ENCODE measurements at places on chromosomes 6 and 20.

DNA sequence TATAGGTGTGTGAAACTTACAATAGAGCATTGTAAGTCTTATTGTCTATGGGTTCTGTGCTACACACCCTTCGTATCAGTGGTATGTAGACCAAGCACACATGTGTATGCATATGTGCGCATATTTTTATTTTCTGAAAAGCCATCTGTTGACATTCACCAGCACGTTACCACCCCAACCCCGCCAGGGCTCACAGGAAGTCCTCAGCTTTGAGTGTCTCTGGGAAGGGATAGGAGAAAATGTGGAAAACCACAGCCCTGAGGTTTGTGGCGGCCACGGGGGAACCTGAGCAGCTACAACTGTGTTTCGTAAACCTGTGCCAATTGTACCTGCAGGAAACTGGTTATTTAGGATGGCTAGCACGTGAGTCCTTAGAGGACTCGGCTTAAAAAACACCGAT lies 123.3 kb upstream of the PHACTR3 start:
- no peak for DNase-seq

DNA sequence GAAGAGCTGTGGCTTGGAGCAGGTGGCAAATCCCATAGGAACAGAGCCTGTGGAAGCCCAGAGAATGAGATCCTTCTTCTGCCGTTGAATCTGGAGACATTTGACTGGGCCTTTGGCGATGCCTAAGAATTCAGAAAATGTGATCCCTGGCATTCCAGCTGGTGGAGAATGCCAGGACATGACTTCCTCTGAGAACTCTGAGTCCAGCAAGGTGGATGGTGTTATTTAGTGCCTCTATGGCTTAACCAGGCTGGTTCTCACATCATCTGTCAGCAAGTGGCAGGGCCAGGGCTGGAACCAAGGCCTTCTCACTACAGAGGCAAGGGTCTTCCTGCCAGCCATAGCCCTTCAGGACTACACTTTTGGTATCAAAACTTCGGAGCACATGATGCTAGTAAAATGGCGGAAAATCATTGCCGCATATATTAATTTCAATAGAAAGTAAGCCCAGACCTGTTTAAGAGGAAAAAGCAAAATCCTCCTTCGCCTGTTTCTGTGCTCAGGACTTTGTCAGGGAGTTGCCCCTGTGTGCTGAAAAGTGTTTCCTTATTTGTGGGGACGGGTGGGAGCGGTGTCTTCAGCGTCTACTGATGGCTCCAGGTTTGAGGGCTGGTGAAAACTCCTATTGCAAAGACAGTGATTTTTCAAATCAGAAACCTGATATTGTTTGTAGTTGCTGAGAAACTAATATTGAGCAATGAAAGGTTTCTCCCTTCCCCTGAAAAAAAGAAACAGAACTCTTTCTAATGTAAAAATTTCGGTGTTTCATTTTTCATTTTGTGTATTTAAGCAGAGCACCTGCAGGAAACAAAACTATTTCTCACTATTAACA lies 23.9 kb downstream of the DUSP22 start:
- no peak for DNase-seq

- no peak for DNase-seq
These were observed 180.5 kb downstream of the TENT5A start for GRCh38 chr6:81572020-81572419.

DNA sequence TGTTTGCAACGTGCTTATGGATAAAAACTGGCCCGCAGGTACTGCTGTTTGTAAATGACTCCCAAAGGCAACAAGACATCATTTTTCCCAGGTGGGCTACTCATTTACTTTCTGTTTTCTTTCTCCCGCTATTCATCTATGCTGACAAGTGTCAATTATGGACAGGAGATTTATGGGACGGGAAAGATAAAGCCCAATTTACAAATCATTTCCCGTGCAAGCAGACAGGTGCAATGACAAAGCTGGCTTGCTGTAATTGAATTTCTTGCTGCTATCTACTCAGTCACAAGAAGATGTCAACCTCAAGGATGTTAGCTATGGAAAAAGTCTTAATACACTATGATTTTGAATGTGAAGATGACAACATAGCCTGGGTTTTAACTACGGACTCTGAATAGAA lies 125.5 kb downstream of the EPHA7 start:
- no peak for DNase-seq

DNA sequence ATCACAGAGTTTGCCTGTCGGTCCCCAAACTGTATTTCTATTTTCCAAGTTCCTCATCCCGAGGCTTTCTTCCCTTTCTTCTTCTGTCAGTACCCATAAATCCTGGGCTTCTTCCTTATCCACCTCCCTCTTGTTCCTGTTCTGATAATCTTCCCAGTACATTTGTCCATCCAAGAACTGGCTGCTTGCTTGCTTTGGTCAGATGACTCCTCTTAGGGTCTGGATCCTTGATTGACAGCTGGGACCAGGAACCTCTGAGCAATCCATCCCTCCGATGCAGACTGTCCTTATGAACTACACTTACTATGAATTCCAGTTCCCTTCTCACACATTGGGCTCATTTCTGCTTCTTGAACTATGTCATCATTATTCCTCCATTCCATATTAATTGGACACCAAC lies 275.3 kb upstream of the CITED2 start:
- no peak for DNase-seq

- no peak for DNase-seq
These were observed 21.0 kb downstream of the PPARD start for GRCh38 chr6:35363293-35363750.

All from activated T-helper 9 cell treated with anti-CD3 and anti-CD28 coated beads, Interleukin-2, amount 50 U/mL, for 16 hours (primary cell).